HuH-7.5 (cell line): ENCODE measurements at places on chromosomes 3 and 15.

DNA sequence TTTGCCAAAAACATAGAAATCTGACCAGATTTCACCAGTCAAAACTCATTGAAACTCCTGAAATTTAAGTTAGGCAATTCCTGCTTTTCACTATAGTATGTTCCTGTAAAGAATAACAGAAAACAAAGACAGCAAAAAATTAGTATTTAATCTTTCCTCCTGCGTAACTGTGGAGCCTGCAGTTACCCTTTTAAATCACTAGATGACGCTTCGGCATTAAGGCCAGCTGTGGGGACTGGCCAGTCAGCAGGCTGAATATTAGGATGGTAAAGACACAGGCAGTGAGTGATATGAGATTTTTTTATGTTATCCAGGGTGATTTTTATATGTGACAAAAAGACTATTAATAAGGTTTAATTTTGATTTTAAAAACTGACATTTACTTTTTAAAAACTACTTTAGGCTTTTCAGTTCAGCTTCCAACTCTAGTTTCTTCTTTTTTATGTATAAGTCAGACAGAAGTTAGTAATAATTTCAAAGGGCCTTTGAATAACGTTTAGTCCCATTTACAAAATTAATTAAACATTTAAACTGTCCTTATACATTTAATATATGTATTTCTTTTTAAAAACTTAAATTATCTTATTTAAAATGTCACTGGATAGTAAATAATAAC lies 165.1 kb downstream of the PPM1L start:
- DNase-seq = peak; percentile 16

GRCh38 chr3:12353796-12354525 lies 65.1 kb downstream of the PPARG start:
- DNase-seq = no peak

GRCh38 chr3:141385406-141386125 lies 17.3 kb downstream of the ZBTB38 start:
- DNase-seq = no peak

GRCh38 chr3:124552224-124552623 lies 178.0 kb upstream of the UMPS start:
- peak; percentile 64 for DNase-seq

DNA sequence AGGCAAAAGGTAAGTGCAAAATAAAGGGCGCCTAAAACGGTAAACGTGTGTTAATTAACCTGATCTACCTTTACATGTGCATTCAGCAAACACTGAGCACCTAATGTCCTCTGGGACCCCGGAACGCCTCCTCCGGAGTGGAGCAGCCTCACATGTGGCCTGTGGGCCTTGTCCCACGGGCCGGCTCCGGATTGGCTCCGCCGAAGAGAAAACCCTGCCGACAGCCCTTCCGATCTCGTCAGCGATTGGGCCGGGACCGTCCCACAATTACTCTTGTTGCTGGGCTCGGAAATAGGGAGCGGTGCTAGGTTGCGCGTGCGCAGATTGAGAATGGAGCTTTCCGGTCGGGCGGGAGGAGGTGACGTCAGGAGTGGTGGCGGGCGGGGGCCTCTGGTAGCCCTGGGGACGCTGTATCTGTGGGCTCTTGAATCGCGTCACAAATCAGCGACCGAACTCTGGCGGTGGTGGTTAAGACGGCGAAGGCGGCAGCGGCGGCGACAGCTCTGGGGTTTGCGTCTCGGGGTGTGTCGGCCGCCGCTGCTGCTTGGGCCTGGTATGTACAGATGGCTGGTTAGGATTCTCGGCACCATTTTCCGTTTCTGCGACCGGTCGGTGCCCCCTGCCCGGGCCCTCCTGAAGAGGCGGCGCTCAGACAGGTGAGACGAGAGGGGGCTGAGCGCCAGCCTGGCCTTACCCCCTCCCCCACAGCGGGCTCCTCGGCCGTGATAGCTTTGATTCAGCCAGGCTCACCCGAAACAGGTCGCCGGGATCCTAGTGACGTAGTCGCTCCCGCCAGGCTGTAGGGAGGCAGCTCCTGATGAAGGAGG lies at the start of gene SENP2:
TSS of gene SENP2 (plus strand) at position 437 of the 827 bp plus-strand sequence. CDS start at position 556, 119 bp downstream.
- peak; percentile 87 for DNase-seq

DNA sequence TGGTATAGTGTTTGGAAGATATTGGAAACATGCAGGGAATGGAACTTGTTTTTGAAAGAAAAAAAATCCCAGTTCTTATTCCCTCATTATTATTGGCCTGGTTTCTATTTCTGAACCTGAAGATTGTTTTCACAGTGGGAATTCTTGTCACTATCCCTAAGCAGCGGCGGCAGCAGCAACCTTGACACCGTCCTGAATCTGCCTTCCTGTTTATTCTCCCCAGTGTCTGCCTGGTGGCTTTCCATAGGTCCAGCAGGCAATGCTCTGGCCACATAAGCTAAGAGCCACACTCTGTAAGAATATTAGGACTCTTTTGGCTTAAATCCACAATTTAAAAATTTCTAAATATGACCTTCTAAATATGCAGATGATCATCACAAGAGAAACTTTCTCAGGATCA lies 178.0 kb downstream of the PLCL2 start:
- DNase-seq = no peak

- no peak for DNase-seq
Measured at GRCh38 chr3:127665586-127665985, 7.2 kb upstream of the ABTB1 start.

GRCh38 chr15:86322629-86323028 lies 243.0 kb downstream of the AGBL1 start:
- no peak for DNase-seq

GRCh38 chr15:72070817-72071447 lies 47.0 kb downstream of the MYO9A start:
- DNase-seq = no peak

DNA sequence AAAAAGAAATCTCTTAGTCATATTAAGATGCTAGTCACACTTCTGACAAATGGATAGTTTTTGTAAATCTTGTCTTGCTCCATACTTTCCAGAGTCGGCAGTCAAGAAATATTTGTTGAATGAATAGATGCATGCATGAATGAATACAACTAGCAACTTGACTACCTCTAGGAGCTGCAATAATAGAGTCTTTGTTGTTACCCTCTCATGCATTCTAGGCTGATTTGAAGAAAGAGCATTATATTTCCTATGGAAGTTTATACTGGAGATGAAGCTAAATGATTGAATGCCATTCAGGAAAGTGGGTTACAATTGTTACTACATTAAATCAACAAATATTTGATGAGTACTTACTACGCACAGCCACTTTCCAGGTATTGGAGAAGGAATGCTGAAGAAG lies 18.1 kb upstream of the TRAT1 start:
- DNase-seq = no peak

DNA sequence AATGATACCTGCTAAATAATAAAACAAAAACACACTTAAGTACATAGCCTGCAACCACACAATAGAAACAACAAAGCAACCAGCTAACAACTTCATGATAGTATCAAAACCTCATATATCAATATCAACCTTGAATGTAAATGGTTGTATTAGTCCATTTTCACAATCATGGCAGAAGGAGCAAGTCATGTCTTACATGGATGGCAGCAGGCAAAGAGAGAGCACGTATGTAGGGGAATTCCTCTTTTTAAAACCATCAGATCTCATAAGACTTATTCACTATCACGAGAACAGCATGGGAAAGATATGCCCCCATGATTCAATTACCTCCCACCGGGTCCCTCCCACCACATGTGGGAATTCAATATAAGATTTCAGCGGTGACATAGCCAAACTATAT lies 44.5 kb upstream of the PTX3 start:
- DNase-seq = no peak

- peak; percentile 44 for DNase-seq
Measured at GRCh38 chr3:171772427-171773056, 37.7 kb downstream of the PLD1 start.

DNA sequence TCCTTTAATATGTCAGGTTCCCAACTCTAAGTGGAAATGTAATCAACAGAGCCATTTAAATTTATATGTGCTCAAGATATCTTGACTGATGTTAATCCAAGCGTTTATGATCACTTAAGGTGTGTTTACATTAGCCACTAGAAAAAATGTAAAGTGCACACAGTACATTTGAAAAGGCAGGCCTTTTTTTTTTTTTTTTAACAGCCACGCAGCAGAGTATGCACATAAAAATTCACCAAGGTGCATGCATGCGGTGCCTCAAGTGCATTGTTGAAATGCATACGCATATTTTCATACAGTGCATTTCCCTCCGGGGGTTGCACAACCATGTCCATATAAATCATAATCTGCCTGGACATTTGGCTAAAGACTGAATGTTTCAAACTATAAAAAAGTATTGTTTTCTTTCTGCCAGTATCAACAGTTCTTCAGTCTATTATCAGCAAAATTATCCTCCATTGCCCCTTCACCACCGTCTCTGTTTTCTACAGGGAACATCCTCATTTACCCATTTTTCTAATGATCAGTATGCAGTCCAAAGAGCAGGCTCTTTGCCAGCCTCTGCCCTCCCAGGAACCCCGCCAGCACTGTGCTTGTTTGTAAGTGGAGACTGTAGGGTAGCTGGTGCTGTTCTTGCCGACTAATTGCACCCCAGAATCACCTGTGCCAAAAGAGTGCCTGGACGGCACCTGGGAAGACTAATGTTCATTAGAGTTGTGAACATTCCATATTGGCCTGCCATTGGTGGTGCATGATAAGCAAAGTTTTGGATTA lies 611.2 kb upstream of the CFAP20DC start:
- DNase-seq = no peak

- peak; percentile 49 for DNase-seq
Measured at GRCh38 chr15:98177966-98178592, 217.6 kb downstream of the ARRDC4 start.

DNA sequence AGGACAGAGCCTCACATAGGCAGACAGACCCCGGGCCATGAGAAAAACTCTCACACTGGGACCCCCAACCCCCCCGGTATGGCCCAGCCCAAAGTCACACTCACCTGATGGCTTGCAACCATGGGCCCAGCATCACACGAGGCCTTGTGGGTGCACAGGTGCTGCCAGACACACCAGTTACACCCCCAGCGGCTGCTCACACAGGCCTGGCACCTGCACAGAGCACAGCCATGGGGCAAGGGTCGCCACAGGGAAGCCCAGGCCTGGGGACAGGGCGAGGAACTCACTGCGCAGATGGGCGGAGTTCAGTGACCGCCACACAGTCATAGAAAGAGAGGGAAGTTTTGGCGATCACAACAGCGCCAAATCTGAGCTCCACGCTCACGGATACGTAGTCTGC lies 9.3 kb downstream of the PLXNB1 start:
- no peak for DNase-seq

DNA sequence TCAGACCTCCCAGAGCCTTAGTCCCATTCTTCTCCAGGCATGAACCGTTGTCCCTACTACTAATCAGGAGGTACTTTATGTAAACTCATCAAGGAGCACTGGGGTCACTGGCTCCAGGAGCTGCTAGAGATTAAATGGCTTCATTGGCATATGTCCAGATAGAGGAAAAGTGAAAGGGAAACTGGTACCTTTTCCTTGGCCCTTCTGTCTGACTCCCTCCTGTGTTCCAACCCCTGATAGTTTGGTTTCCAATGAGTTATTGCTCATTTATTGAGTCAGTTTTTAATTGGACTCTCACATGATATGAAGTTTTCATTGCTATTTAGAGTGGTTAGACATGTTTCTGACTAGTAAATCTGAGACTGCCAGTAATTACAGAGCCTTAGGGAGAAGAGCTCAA lies 130.5 kb upstream of the BFSP2 start:
- no peak for DNase-seq

GRCh38 chr3:8103954-8104353 lies 397.7 kb upstream of the LMCD1 start:
- DNase-seq = no peak

GRCh38 chr3:111278959-111279358 lies 207.3 kb downstream of the NECTIN3 start:
- no peak for DNase-seq

GRCh38 chr3:49025005-49025792 lies 3.3 kb downstream of the NDUFAF3 start:
- no peak for DNase-seq

GRCh38 chr3:127037021-127037400 lies 54.1 kb downstream of the PLXNA1 start:
- DNase-seq = no peak

DNA sequence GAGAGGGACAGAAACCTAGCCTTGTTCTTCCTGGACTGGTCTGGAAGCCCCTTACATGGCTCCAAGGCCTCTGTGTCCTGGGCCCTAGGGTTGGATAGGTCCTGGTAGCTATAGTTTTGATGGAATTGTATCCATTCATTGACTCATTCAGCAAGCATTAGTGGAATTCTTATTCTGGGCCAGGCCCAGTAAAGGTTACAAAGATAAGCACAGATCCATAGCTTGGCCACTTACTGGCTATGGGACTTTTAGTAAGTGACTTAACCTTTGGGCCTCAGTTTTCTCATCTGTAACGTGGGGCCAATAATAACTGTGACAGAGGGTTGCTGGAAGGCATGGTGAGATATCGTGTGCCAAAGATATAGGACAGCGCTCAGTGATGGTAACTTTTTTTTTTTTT lies 13.6 kb upstream of the DAG1 start:
- DNase-seq = no peak

DNA sequence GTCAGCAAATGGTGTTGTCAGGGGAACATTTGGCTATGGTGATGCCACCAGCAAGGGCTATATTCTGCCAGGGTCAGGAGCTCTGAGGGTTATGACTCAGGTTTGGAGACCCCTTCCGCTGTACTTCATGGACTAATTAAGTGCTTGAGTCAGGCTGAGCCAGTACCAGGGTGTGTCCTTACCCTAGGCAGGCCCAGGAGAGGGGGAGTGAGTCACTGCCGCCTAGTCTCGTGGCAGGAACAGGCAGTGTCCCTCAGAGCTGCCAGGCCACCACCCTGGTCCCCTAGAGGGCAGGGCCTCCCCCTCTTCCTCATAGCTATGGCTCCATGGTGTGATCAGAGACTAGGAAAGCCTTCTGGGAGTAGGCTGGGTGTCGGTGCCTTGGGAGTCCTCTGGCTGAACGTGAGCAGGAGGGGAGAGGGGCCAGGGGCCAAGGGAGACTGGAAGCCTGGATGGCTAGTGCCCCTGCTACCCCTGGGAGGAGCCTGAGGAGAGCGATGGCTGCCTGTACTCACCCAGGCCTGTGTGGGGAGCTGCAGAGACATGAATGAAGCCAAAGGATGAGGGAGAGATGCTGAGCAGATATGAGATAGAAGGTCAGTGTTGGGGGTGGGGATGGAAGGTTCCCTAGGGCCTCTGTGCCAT lies 10.6 kb downstream of the MAPKAPK3 start:
- DNase-seq = no peak

DNA sequence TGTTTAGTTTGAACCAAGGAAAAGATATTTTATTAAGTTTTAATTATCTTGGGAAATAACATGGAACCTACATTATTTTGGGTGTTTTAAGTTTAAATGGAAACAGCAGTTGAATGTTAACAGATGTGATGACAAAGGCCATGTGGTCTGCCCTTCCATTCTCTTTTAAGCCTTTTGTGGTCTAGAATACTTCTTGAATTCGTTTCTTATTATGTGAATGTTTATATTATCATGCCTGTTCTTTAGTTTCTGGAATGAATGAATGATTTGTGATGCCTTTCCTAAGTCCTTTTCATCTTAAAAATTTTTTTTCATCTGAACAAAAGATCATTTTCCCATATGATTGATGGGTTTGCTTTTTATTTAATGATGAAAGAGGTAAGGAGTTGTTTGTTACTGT lies 44.6 kb downstream of the SNRK start:
- no peak for DNase-seq
